Astrocyte of the cerebellum (primary cell): ENCODE measurements at places on chromosomes 2 and 18.

- DNase-seq = peak; percentile 3
These were observed 82.7 kb downstream of the ORC4 start for GRCh38 chr2:147937744-147938349.

- no peak for DNase-seq
These were observed 180.6 kb upstream of the RBMS1 start for GRCh38 chr2:160674146-160674750.

DNA sequence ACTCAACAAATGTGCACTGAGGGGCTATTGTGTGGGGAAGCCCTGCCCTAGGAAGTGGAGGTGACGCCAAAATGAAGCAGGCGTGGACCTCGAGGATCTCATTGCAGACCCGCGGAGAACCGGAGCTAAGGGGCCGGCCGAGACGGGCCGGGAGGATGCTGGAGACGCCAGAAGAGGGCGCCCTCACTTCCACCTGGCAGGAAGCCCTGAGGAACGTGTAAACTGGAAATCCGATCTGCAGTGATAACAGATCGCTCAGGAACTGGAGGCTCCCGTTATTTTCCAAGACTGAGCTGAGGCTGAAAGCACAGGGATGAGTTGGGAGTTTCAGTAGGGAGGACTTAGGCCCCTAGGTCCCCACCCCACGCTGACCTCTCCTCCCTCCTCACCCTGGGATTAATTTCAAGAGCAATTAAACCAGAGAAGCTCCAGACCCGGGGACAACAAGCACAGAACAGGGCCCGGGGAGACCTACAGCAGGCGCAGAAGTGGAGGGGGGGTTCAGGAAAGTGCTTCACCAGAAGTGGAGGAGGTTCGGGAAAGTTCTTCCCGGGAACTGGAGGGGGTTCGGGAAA, 7.7 kb upstream of the COL6A3 start:
- DNase-seq = peak; percentile 76

GRCh38 chr2:217289177-217289906, 429.5 kb upstream of the TNP1 start:
- DNase-seq = no peak

DNA sequence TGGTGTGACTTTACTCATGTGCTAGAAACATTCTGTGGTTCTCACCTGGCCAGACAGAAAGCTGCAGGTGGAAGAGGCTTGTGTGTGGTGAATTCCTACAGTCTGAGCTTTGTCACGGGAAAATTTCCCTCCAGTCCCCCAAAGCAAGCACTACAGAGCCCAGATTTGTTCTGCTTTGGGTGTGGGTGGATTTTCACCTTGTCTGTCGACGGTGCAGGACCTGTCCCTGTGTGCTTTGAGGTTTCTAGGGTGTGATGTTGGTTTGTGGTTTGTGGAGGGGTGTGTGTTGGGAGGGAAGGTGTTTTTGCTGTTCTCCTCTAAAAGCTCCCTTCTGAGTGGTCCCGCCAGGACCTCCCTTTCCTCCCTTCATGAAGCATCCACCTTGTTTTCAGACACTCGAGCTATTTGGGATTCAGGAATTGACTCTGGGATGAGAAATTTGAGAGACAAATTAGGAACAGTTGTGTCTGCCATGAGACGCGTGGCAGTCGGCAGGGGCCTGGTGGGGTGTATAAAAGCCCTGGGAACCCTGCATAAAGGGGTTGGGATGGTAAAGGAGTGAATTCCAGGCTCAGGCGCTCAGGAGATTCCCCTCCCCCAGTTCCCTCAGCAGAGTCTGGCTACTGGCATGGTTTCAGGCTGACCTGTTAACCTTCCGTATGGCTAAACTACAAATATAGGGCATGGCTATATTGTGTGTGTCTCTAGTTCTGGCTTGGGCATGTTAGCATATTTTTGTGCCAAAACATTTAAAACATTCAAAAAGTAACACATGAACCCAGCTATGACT, 65.5 kb downstream of the DGKD start:
- no peak for DNase-seq

DNA sequence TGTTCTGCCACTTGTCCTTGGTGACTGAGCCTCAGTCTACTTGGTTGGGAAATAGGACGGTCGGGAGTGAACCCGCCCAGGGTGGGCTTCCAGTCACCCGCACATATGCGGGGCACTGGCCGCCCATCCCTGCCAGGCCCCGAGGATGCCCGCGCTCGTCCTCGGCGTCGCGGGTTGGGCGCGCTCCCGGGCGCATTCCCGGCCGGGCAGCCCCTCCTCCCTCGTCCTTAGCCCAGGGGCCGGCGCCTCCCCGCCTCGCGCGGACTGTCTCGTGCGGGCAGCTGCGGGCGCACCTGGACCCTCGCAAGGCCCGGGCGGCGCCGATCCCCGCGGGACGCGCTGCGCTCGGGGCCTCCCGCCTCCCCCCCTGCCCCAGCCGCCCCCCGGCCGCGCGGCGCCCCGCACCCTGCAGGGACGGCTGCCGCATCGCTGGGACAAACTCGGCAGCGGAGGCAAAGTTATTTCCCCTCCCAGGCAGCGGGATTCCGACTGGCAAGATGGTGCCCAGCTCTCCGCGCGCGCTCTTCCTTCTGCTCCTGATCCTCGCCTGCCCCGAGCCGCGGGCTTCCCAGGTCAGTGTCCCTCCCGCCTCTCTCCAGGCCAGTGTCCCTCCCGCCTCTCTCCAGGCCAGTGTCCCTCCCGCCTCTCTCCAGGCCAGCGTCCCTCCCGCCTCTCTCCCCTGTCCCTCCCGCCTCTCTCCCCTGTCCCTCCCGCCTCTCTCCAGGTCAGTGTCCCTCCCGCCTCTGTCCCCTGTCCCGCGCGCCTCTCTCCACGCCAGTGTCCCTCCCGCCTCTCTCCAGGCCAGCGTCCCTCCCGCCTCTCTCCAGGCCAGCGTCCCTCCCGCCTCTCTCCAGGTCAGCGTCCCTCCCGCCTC, at the start of gene FBLN7:
FBLN7 (plus strand) TSS at position 227 of the 874 bp plus-strand sequence; CDS start at position 498, 271 bp downstream.
- DNase-seq = no peak

- no peak for DNase-seq
These were observed 46.6 kb downstream of the THUMPD2 start for GRCh38 chr2:39732482-39732881.

- no peak for DNase-seq
These were observed 492.6 kb upstream of the REG3G start for GRCh38 chr2:78532762-78533379.

- peak; percentile 12 for DNase-seq
These were observed 72.6 kb downstream of the ZNF532 start for GRCh38 chr18:58937071-58937886.

DNA sequence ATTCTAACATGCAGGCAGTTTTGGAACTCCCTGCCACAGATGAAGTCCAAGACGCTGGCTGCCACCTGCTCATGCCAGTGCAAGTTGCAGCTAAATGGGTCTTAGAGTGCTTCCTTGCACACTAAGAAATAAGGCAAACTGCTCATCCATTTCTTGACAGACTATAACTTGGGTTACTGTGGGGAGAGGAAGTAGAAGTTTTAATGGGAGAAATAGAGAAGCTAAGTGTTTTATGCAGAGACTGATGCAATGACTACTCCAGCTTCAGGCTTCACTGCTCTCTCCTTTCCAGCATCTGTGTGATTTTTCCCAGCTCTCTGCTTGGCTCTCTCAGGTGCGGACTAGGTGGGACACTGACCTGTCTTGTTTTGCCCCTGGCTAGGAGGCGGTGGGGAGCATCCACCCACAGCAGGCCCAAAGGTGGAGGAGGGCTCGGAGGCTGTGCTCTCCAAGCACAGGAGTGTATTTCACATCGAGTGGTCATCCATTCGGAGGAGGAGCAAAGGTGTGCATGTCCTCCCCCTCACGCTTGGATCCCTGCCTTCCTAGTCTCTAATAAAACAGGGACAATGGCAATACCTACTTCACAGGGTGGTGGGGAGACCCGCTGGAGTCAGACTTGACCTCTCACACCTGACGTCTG, 48.2 kb downstream of the SLC14A2 start:
- no peak for DNase-seq

- DNase-seq = no peak
These were observed 1611.1 kb upstream of the ZEB2 start for GRCh38 chr2:146131048-146131447.
